ENCODE measurements at places on chromosomes 11 and 22.

GRCh38 chr11:121681550-121682268, 228.9 kb upstream of the SORL1-AS1 start:
- no peak for DNase-seq

DNA sequence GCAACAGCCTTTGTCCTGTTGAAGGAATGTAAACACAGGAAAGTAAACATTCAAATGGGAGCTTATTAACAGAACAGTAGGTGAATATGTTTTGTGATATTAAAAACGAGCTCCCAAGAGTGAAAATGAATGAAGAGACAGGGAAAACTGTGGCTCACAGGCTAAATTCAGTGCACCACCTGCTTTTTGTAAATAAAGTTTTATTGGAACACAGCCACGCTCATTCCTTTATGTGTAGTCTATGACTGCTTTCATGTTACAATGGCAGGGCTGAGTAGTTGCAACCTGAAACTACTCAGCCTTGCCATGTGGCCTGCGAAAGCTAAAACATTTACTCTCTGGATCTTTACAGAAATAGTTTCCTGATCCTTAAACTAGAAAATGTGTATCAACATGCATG, 136.9 kb downstream of the MYO18B start:
- no peak for DNase-seq

GRCh38 chr11:63551889-63552266, 11.3 kb downstream of the PLAAT2 start:
- no peak for DNase-seq

DNA sequence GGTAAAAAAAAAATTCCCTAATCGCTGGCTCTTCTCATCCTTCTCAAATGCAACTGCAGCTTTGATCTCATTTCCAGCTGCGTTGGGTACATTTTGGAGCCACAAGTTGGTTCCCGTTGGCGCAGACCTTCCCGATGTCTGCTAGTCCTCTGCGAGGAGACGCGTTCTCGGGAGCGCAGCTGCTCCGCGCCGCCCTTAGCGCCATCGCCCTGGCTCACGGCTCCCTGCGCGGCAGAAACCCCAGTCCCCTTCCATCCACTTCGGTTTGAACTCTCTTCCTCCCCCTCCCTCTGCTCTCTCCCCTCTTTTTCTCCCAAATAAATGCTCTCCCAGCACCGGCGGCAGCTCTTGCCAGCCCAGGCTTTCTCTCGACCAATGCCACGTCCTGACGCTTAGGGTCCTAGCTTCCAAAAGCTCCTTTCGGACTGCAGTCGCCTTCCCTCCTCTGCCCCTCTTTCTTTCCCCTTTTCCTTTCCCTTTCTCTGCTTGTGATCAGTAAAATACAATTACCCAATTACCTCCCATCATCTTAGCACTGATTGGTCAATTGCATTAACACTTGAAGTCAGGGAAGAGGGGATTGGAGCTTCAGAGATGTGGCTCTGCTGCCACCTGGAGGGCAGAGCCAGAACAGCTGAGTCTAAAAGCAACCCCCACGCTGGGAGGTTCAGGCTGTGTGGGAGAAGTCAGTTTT, 1165.7 kb downstream of the LRRC4C start:
- no peak for DNase-seq

GRCh38 chr11:93389737-93390136, 59.2 kb downstream of the DEUP1 start:
- no peak for DNase-seq

- no peak for DNase-seq
These were observed 236.8 kb upstream of the PITPNB start for GRCh38 chr22:28155808-28156207.

- no peak for DNase-seq
These were observed 1.1 kb upstream of the SAA1 start for GRCh38 chr11:18264677-18265555.

- no peak for DNase-seq
These were observed 67.4 kb downstream of the ZBTB44 start for GRCh38 chr11:130247319-130247718.

GRCh38 chr11:110710628-110711381, 1.4 kb downstream of the ARHGAP20 start:
- no peak for DNase-seq

- no peak for DNase-seq
These were observed 4.8 kb downstream of the FBXO3 start for GRCh38 chr11:33769542-33769941.

GRCh38 chr11:76523786-76524436, 79.1 kb downstream of the EMSY start:
- DNase-seq = no peak

DNA sequence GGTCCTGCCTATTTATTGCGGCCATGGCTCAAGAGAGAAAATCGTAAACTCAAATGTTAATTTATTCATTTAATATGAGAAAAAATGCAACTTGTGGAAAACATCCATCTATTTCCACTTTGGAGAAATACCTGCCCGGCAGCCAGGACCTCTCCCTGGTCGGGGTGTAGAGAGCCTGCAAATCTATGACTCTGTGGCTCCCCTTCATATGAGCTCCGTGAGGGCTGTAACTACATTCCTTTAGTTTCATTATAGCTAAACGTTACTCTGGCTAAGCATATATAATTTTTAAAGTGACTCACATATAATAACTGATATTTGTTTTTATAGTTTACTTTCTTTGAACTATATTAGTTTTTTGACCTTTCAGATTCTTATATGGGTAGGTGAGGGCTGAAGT, 857.8 kb upstream of the FAT3 start:
- DNase-seq = no peak

DNA sequence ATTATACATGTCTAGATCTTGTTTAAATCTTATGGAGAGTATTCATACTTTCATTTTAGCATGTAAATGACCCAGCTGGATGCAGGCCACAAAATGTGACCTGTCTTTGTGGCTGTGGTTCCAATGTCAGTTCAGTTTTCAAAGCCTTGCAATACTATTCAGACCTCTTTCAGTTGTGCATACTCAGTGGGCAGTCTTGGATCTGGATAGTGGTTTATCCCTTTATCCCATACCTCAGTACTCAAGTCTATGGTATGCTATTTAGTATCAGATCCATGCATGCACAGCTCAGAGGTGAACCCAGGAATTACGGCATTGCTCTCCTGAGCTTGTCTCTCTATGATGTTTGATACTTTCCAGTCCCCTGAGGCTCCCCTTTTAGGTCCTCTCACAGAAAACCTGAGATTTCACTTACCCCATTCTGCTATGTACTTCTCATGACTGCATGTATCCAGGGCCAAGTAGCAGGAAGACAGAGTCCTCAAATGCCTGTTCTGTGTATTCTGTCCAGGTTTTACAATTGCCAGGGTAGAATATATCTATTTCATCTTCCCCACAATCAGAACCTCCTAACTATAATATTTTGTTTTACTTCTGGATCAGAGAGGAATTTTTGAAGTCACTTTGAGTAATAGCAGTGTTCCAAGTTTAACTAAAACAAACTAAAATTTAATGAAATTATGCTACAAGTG, 6.9 kb upstream of the P4HA3 start:
- DNase-seq = no peak

DNA sequence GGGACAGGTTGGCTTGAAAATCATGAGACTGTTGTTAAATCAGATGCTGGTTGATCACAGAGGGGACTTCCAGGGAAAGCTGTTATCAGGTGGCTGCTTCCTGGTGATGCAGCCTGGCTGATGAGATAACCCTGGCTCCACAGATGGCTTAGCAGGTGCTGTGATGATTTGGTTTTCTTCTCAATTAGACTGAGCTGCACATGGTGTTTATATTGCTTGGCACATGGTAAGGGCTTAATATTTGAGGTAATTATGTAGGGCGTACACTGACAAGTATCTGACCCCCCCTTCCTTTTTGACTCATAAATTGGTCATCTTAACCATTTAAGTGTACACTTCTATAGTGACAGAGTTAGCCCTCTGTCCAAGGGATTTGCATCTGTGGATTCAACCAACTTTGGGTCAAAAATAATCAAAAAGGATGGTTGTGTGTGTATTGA, 7.0 kb downstream of the RPS3 start:
- DNase-seq = no peak

DNA sequence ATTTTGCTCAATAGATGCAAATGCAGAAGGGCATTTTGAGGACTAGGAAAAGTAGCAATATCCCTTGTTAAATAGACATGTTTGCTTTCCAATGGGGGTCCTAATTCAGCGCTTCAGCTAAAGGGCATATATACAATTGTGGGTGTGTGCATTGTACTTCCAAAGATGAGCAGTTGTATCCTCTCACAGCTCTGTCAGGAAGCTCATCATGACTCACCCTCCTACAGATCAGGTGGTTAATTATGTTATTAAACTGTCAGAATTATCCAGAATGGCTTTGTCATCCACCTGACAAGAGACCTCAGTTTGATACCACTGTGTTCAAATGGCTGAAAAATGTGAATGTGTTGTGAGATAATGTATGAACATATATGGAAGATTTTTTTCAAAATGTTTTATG, 252.2 kb upstream of the MTNR1B start:
- no peak for DNase-seq

DNA sequence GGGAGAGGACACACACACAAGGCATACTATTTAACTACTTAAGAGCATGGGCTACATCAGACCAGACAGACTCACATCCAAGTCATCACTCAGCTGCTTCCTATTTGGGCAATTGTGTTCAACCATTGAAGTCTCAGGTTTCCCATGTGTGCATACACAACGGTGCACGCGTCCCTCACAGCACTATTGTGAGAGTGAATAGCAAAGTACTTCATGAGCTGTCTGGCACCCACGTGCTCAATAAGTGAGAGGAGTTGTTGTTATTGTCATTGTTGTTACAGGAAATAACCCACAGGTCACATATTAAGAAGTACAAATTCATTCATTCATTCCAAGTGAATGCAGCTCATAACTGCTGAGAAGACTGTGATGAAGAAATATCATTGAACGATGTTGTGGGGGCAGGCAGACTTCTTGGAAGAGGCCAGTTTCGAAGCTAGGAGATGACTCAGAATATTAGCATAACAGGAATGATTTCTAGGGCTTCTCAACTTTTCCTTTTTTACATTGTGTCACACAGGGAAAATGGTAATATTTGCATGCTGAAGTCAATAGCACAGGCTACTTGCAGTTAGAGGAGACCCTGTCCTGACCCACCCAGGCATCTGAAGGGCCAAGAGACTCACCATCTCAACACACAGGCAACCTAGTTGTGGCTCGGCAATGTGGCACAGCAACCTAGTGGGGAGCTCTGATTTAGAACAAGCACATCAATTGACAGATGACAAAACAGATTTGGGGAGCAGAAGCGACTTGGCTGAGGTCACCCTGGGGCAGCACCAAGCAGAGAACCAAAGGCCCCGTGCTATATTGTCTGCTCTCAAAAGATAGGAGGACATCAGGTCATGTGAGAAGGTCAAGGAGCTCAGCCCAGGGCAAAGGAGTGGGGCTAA, 606.0 kb downstream of the BUD13 start:
- no peak for DNase-seq

- DNase-seq = no peak
These were observed 5.1 kb downstream of the LRFN4 start for GRCh38 chr11:66861774-66862558.

DNA sequence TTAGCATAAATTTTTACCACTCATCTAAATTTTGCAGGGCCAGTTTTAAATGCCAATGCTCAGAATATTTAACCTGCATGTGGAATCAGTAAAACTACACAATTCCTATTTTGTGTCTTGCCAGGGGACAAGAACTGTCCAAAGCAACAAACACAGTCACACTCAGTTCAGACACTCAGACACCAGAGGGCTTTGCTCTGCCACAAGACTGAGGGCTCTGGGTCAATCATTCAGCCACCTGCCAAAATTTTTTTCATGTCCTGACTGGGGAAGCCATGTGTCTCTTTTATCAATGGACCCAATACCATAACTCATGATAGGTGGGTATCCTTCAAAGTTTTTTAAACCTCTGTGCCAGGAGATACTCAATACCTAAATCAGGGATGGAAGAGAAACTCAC, 304.0 kb upstream of the ANO3 start:
- DNase-seq = no peak

- DNase-seq = no peak
These were observed 427.6 kb upstream of the FAT3 start for GRCh38 chr11:91796999-91797398.

DNA sequence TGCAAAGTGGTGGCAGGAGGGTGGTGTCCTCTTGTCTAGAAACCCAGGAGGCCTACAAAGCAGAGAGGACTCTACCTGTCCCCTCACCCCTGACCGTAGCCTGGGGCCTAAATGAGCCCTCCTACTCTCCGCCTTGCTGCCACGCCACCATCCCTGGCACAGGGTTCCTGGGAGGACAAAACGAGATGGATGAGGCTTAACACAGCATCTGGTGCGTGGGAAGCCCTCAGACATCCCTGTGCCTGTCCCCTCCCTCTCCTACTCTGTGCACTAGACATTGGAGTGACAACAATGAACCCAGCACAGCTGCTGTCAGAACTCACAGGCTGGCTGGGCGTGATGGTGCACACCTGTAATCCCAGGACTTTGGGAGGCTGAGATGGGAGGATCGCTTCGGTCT, 36.4 kb upstream of the DKK3 start:
- DNase-seq = no peak

- DNase-seq = no peak
These were observed 7.8 kb downstream of the GAL start for GRCh38 chr11:68692115-68692514.

- DNase-seq = no peak
These were observed 14.2 kb downstream of the LRP5 start for GRCh38 chr11:68326334-68327215.

- no peak for DNase-seq
These were observed 275.3 kb downstream of the C11orf87 start for GRCh38 chr11:109697140-109697843.

DNA sequence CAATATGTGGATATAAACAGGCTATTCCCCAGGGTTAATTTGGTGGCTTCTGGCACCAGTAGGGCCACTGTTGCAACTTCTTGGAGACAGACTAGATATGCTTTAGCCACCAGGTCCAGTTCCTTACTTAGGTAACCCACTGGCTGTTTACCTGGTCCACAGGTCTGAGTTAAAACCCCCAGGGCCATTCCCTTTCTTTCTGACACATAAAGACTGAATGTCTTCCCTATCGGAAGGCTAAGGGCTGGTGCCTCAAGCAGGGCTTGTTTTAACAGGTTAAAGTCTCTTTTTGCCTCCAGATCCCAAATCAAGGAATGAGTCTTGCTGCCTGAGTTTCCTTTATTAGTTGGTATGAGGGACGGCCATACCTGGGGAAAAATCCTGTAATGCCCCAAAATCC, 1052.7 kb upstream of the CNTN5 start:
- no peak for DNase-seq

Data from stimulated activated CD4-positive, alpha-beta T cell treated with anti-CD3 and anti-CD28 coated beads, Interleukin-1b, Interleukin-23, amount 100 ng/mL, for 1 hour (primary cell).